ENCODE measurements at places on chromosomes 16 and 17.

GRCh38 chr17:40952661-40953060 is 14.1 kb downstream of the KRT39 start:
- DNase-seq, result peak; percentile 43

DNA sequence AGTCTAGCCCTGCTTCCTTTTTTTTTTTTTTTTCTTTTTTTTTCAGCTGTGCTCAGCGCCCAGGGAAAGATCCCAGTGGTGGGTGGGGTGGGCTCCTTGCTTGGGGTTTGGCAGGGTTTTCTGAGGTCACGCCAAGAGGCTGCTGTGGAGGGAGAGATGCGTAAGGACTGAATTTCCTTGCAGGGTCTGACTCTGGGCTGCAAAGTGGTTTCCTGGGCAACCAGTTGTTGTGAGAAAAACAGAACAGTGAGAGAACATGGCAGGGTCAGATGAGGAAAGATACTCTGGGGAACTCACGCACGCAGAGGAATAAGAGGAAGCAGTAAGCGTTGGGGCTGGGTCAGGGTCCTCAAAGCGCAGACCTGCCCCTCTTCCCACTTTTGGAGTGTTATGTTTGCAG is 119.5 kb downstream of the IRF8 start:
- no peak for DNase-seq

DNA sequence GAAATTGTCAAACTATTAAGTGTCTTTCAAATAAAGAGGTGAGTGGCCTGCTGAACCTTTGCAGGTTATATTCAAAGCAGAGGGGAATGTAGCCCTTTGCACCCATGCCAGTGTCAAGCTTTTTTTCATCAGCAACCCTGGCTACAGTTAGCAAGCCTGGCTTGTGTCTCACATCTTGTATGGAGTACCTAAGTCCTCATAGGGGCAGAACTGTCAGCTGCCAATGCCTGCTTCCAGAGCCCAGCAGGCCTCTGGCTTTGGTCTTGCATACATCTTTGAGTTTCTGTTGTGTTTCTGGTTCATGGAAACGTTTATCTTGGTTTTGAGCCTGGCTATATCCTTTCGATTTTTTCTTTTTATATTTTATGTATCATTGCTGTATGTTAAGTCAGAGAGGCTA is 26.8 kb downstream of the REXO5 start:
- no peak for DNase-seq

DNA sequence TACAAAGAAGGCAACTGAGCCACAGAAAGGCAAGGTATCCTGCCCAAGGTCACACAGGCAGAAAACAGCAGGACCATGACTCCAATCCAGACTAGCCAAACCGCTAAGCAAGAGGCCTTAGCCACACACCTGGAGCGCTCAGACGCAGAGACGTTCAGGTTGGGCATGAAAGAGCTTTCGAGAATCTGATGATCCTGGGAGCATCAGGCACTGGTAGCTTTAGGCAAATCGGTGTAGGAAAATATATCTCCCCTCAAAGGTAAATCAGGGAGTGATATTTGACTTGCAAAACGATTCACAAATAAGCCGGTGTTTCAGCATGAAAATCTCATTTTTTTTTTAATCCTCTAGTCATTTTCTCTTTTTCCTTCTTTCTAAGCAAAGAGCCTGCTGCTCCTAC is 279.0 kb downstream of the MRTFB start:
- no peak for DNase-seq

DNA sequence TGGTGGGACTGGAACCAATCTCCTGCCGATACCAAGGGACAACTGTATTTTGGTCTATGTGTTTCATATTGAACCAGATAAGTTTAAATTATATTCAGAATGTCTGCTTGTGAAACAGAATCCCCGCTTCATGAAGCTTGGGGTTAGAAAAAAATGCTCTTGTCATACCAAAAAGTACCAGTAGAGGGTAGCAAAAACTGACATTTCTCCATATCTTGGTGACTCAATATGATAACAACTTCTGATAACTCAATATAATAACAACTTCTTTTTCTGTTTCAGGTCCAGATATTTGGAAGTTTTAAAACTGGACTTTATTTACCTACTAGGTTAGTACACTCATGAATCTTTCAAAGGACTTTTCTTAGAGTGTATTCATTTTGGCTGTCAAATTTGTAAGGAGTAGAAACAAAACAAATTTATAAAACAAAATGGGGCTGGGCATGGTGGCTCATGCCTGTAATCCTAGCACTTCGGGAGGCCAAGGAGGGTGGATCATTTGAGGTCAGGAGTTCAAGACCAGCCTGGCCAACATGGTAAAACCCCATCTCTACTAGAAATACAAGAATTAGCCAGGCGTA is 52.3 kb upstream of the ADCY7 start:
- no peak for DNase-seq

DNA sequence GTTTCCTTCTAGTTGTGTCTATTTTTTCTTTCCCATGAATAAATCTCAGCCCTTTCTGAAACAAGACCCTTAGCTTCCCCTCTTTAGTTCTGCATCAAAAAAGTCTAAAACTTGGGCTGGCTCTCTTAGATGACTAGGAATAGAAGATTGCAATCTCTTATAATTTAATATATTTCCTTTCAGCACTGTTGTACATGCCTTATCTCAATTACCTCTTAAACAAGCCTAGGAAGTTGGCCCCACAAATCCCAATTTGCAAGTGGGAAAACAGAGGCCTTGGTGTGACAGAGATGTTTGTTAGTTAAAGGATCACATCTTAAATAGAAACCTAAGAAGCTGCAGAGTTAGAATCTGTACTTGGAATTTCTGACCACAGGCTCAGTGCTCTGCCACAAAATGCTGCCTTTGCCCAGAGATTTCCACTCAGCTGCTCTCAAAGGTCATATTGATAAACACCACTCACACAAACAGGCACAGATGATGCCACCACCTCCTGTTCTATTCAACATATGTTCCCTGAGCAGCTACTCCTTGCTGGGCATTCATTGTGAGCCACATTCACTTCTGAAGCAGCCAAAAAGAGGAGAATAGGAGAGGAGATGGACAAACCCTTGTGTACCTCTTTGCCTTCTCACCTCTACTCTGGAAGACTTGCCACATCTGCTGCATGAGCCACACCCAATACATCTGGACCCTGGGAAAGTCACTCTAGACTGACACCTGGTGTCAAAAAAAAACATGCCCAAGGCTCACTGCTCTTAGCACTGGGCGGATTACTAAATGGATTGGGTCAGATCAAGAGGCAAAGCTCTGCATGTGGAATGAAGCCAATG is 5.5 kb downstream of the CCDC182 start:
- no peak for DNase-seq

GRCh38 chr16:57469917-57470470 is 7.5 kb downstream of the POLR2C start:
- DNase-seq, result no peak

DNA sequence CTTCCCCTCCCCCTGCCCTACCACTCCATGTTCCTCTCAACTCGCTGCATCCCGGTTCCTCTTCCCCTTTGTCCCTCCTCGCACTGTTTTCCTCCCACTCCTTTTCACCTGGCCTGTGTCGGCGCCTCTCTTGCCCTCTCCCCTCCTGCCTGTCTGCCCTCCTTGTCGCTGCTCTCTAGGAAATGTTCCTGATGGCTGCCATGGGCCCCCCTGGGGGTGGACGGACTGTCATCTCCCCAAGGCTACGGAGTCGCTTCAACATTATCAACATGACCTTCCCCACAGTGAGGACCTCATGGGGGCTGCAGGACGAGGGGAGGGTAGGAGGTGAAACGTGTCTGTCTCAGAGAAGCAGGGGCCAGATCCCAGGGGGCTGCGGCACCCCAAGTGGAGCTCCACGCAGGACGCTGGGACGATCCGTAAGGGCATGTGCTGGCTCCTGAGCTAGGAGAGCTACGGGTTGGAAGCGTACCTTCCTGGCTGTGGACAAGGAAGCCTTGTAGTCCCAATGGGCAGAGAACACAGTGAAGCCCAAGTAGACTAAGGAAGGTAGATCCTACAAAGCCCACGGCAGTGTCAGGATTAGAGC is 39.8 kb upstream of the KDM6B start:
- DNase-seq, result no peak

DNA sequence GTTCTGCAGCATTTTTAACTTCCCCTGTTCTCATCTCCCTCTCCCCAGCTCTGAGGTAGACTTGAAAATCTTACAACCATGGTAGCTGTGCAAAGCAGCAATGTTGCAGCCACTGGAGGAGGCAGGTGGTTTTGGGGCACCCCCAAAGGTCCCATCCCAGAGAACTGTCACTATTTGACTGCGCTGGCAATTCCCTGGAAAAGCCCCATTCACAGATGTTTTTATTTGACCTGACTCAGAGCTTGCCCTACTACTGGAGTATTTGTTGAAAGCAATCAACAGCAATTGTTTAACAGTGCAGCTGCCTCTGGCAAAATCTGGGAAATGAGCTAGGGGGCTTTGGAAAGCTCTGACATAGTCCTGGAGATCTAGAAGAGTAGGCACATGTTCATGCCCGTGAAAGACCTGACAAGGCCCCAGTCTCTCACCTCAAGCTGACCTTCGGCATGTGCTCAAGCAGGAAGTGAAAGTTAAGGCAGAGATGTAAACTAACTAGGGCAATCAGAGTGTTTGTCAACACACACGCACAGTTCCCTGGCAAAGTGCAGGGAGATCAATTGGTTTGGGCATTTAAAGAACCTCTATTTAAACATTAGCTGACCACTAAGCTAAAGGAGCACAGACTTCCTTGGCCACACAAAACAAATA is 19.7 kb upstream of the PIK3R5 start:
- no peak for DNase-seq

DNA sequence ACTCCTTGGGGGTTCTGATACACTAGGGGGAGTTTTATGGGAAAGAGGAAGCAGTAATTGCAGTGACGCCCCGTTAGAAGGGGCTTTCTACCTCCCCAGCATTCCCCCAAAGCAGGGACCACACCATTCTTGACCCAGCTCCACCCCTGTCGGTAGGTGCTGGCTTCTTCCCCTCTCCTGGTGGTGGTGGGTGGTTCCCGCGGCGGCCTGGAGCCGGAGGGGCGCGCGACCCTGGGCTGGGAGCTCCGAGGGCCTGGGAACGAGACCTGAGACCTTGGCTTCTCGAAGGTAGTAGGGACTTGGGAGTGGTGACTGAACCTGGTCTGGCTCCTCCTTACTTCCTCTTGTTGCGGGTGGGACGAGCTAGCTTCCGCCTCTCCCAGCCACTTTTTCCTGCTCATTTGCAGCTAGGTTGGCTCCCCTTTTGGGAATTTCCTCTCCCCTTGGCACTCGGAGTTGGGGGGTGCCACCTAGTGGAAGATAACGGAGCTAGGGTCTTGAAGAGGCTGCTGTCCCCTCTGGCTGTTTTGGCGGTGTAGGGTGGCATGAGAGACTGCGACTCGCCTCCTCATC is 438 bp downstream of the GRN start:
- peak; percentile 29 for DNase-seq

GRCh38 chr17:64400642-64401041 is 10.0 kb upstream of the PECAM1 start:
- no peak for DNase-seq

DNA sequence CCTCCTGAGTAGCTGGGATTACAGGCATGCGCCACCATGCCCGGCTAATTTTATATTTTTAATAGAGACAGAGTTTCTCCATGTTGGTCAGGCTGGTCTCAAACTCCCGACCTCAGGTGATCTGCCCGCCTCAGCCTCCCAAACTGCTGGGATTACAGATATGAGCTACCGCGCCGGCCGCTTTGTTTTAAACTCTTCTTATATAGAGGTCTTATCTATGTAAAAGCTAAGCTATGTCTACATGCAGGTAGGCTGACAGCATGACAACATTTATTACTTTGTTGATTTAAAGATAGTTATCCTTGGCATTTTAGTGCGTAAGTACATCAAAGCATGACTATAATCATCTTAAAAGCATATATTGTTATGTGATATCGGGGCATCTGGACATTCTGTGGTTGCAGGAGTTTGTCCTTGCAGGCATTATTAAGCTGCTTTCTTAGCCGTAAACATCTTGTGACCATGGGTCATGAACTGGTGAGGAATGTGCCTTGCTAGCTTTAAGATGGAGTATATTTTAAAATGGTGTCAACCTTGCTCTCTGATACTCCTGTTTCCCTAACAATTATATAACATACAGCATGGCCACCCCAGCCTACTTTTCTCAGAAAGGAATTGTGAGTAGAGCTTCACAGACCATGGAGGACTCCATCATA is 45.8 kb upstream of the TAOK1 start:
- DNase-seq, result no peak

- DNase-seq, result no peak
These were observed 432.4 kb downstream of the SOX9 start for GRCh38 chr17:72553051-72553755.

DNA sequence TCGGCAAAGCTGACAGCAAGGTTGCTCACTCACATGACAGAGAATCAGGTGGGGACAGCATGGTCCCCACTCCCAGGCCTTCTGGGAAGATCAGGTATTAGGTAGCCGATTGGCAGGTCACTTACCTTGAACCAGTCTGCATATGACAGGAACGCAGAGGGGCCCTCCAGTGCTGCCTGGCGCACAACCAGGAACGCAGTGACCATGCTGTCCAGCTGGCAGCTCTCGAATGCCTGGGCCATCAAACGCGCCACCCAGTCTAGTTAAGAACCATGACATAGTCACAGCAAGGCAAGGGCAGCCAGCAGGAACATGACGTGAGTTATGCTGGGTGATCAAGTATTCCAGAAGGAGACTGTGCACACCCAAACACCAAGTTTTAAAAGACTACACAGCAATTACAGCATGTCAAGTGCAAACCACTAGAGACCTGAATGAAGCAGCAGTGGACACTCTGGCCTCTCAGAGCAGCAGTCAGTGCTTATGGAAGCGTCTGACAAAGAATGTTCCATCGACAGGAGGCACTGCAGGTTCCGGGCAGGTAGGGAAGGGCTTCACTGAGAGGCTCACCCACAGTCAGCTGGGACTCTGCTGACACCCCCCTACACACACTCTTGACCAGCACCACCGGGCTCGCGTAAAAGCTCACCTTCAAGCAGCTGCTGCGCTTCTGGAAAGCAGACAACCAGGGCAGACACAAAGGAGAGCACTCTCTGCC is 25.0 kb downstream of the FANCA start:
- DNase-seq, result no peak

DNA sequence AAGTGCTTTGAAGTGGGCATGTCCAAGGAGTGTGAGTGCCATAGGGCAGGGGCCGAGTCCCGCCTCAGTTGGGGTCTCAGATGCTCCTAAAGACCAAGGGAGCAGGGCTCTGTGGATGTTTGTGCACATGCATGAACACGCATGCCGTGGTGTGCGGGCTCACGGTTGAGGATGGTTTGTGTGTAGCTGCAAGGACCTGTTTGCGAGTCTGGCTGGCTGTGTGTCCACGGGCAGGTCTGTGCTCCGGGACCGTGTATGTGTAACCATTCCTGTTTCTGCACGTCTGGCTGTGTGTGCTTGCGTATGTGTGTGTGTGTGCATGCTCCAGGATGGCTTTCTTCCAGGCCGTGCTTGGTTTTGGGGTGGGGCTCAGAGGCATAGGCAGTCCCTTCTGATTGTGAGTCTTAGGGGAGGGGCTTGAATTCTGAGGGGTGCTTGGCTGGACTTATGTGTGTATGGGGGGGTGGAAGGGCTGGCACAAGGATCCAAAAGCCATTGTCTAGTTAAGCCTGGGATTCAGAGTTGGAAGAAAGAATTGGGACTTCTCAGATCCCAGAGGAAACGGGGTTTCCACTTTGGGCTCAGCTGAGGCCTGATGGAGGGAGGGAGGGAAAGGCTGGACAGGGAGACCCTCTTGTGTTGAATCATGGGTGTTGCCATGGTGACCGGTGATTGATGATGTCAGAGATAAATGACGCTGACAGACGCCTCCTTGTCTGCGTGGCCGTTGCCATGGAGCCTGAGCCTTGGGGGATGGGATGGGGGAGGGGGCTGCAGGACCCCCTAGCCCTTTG is 14.4 kb downstream of the GJD3 start:
- no peak for DNase-seq

- DNase-seq, result no peak
These were observed 6.5 kb downstream of the TUBG2 start for GRCh38 chr17:42665581-42666001.
